ENCODE measurements at places on chromosomes 7 and 10. TPM values are rescaled to one million over a fixed set of nuclear protein-coding genes. Genes with fewer than 3 reads are reported as not detected.

- DNase-seq, result no peak
These were observed 101.1 kb upstream of the BMPER start for GRCh38 chr7:33804140-33804660.

DNA sequence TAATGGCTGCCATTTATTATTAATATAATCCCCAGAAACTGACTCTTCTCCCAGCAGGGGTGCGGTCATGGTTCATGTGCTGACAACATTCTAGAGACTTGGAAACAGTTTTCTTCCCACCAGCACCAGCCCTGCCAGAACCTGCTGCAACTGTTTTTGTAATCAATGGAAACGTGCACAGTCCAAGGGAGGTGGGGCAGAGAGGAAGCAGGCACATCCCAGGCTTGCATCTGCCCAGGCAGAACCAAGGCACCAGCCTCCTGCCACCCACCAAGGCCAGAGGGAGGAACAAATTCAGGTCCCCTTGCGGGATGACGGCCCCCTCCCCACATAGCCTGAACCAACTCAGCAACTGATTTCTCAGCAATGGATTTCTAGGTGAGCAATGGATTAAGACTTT lies 119.0 kb downstream of the OAT start:
- no peak for DNase-seq

DNA sequence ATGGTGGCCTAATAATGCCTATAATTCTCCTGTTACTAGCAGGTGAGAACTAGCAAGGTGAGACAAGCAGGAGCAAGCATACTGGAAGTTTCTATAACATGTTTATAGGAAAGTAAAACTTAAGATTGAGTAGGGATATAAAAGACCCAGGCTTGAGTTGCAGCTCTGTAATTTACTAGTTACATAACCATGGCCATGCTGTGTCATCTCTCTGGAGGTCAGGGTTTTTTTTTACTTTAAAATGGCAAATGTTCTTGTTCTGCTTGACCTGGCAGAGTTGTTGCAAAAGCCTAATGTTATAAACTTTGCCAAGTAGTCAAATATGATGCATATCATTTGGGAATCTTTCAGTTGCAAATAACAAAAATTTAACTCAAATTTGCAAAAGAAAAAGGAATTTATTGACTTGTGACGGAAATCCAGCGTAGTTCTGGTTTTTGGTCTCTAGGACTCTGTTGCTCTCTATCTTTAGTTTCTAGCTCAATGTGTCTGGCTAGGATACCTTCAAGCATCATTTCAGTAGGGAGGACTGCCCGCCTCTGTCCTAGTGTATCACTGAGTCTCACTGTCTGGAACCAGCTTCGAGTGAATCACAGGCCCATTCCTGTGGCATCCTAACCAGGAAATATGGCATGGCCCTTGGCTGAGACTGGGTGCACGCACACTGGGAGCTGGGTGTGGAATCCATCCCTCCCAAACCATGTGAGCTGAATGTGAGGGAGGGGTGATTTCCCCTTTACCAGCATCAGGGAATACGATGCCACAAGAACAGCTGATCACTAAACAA lies 67.9 kb downstream of the ADAM22 start:
- DNase-seq, result peak; percentile 36

DNA sequence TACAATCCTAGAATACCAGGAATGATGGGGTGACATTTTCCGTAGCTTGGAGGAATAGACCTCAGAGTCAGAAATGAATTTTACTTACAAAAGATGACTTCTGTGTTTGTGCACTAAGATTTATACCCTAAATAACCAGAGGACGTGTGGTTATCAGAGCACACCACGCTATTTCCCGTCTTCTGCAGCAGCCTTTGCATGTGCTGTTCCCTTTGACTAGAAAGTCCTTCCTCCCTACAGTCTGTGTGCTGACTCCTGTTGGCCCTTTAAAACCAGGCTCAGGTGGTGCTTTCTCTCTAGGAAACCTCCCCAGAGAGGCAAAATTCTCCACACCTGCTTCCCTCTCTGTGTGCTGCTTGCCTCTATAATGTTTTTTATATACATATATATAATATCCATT lies 73.3 kb upstream of the SMNDC1 start:
- DNase-seq, result no peak

GRCh38 chr10:49144058-49144720 lies 10.4 kb upstream of the FAM170B start:
- DNase-seq, result peak; percentile 61

- peak; percentile 92 for DNase-seq
These were observed 135.9 kb downstream of the CUX1 start for GRCh38 chr7:101953248-101953819.

- DNase-seq, result peak; percentile 22
These were observed 54.4 kb downstream of the SH3PXD2A start for GRCh38 chr10:103800789-103801540.

OR9A2 gene
- not detected for total RNA-seq

GRCh38 chr7:42549866-42550485 lies 313.0 kb upstream of the GLI3 start:
- DNase-seq, result peak; percentile 57

TAS2R3 gene
- total RNA-seq, result not detected

DNA sequence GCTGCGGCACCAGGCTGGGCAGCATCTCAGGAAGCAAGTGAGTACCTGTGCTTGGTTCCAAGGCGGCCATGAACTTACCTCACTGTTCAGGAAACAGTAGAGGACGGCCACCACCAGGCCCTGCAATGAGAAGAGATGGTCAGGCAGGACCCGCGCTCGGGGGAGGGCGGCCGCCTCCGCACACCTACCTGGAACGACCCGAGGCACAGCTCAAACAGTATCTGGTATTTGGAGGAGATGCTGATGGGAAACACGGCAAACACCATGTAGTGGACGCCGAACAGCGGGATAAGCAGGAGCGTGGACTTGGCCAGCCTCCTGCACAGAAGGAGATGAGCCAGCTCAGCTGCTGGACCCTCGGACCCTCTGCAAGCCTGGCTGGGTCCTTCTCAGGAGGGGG lies 112.9 kb downstream of the VIPR2 start:
- DNase-seq, result no peak

DNA sequence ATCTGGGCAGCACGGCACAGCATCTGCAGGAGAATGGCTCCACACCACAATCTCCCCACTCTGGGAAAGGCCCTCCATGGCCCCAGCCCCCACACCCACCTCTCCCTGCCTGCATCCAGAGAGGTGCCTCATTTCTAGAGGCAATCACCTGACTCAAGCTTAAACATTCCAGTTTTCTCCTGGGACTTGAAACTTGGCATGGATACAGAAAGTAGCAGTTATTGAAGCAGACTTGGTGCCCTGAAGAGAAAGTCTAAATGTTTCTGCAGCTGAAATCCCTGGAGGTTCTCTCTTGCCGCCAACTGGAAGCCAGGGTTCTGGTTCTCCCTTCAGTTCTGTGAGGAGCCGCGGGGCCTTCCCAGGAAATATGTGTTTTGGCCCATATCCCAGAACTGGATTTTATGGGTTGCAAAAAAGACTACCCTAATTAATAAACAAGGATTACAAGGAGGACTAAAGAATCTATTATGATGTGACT lies 122.8 kb downstream of the SKIDA1 start:
- peak; percentile 17 for DNase-seq

HSPA14 gene
- total RNA-seq, result 14.9 TPM

DNA sequence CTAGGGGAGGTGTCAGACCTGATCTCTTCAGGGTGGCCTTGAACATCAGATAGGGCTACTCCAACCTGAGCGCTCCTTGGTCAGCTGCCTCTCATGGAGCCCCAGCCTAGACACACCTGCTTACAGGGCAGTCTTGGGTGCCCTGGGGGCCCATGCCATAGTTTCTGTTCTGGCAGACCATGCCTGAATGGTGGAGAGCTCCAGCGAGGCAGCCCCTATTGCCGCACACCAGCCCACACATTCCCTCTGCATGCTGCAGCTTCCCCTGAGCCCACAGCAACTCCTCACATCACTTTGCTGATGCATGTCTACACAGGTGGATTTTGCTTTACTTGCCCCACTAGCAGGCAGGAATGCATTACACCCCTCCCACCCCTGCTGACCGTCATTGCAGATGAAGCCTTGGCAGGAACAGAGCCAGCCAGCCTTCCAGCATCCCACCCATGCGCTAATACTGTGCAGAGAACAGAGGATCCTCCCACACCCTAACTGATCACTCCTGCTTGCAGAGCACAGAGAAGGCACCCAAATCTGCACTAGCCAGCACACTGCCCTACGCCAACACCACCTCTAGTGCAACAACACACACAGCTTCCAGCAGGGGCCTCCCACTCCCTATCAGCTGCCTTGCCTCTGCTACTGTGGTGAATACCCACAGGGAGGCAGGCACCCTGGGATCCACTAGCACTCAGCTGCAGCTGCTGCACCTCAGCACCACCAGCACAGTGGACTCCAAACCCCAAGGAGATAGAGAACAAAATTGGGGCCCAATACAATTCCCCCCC lies 43.0 kb upstream of the GRM3 start:
- DNase-seq, result no peak

DNA sequence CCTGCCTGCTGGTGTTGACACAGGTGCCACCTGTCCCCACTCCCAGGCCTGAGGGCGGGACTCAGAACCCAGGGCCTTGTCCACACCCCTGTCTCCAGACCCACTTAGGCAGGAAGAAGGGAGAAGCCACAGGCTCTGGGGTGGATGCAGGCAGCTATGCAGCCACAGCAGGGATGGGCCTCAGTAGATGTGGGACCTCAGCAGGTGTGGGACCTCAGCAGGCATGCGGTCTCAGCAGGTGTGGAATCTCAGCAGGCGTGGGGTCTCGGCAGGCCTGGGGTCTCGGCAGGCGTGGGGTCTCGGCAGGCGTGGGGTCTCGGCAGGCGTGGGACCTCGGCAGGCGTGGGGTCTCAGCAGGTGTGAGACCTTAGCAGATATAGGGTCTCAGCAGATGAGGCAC lies 118.0 kb upstream of the PITRM1 start:
- DNase-seq, result no peak

GIMAP1 gene
- total RNA-seq, result not detected

DNA sequence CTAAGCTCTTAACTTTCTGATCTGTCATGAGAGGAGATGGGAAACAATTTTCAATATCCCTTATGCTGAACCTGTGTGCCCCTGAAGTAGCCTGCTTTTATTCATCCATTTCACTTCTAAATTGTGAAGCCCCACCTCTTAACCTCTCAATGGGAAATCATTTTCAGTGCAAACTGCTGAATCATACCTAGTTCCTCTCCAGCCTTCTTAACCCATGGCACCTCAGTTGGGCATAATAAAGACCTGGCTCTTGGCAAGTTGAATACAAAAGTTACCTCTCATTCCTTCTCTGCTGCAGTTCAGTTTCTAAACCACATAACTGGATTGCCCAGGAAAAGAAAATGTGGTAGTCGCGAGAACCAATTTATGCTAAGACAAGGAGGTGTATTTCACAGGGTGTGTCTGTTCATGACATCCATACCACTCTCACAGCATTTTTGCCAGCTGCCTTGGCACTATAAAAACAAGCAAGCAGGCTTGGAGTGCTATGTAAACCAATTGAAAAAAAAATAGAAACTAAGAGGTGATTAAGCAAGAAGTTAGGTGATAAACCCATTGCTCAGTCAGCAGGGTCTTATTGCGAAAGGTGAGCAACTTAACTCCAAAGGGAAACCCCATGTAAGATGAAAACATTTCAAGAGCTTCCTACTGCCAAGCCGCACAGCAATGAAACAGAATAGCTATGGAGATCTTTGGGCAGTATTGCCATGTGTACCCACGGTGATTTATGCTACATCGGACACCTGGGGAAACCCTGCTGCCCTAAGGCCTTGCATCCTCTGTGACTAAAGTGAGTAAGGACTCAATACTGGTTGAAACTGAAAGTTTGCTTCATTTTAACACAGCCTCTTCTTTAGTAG lies 57.0 kb upstream of the DKK1 start:
- DNase-seq, result peak; percentile 29

RNF148 gene
- total RNA-seq, result not detected

PRKCQ gene
- not detected for total RNA-seq

ZNF365 gene
- total RNA-seq, result 0.86 TPM

GNG11 gene
- 25.9 TPM for total RNA-seq

INHBA gene
- 5.5 TPM for total RNA-seq

DNA sequence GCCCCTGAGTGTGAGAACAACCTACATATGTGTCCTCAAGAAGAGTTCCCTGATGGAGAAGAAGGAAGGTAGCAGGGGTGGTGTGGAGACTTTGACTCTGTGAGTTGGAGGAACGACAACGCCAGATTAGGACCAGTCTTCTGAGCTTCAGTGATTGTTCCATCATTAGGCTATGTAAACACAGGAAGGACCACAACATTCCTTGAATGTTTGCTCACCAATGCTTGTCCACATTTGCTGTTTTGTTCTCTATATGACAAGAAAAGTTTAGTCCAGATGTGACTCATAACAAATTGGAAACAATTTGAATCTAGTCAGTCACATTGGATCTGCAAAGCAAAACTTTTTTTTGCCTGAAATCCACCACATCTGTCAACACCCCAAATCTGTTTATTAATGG lies 62.7 kb downstream of the ENTPD1 start:
- peak; percentile 61 for DNase-seq

DPP6 gene
- not detected for total RNA-seq

DNA sequence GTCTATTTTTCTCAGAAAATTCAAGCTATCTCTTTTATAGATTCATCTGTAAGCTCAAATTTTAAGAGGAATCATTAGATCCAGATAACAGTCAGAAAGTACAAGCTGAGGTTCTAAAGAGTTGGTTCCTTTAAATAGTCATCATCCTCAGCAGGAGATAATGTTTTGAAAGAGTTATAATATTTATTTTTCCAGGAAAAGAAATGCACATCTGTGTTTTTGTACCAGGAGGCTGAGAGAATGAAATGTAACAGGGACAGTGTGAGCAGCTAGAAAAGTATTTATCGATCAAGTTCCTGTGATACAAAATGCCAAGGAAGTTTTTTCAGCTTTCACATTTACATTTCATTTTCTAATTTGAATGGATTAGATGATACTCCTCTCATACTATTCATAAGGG lies 120.2 kb upstream of the LRRTM3 start:
- DNase-seq, result no peak

- DNase-seq, result no peak
These were observed 155.8 kb downstream of the MALRD1 start for GRCh38 chr10:19204246-19204917.

LMOD2 gene
- total RNA-seq, result not detected

GRCh38 chr10:50231515-50232260 lies 19.6 kb downstream of the ASAH2 start:
- no peak for DNase-seq

CCDC146 gene
- total RNA-seq, result 0.89 TPM

DNA sequence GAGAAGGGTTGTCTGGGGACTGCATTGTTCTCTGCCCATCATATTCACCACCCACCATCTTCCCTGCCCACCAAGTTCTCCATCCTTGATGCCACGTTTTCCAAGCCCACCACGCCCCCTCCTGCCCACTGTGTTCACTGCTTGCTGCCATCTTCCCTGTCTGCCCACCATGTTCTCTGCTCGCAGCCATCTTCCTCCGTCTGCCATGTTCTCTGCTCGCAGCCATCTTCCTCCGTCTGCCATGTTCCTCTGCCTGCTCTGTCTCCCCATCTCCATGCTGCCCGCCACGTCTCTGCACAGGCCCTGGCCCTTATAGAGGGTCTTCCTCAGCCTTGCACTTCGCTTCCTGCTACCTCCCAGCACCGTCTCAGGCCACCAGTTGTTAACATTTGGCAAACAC lies 30.0 kb upstream of the ZNF32 start:
- DNase-seq, result no peak

- DNase-seq, result no peak
These were observed 207.6 kb downstream of the AHR start for GRCh38 chr7:17506095-17506494.

Measured in GM23248 (cell line).